ENCODE measurements at places on chromosomes 3 and 15.
A peak's percentile ranks its signal among the peaks of the same experiment; 100 is the strongest.

DNA sequence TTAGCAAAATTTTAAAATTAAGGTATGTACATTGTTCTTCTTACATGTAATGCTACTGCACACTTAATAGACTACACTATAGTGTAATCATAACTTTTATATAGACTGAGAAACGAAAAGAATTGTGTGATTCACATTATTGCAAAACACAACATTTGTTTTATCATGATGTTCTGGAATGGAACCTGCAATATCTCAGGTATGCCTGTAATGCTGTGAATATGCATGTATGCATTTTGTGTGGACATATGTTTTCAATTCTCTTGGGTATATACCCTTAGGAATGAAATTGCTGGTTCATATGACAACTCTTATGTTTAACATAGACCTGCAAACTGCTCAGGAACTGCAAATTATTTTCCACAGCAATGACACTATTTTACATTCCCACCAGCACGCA, 38.6 kb upstream of the TJP1 start:
- DNase-seq: no peak

DNA sequence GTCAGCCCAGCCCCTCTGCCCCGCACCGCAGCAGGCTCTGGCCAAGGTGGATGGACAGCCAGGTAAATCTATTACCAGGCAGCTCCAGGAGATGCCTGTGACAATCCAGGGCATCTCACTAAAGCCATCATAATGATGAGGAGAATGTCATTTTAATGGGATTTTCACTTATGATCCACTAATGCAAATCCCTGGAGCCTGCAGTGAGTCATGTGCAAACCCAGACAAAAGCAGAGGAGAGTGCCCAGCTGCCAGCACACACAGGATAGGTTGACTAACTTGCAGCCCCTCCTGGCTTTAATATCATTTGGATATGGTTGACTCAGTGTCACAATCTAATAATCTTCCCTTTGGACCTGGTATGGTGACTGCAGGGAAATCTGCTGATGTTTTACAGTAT, 206.9 kb upstream of the TRIM42 start:
- DNase-seq: no peak

GRCh38 chr3:155179437-155179827, 99.3 kb downstream of the MME start:
- DNase-seq: no peak

- DNase-seq: no peak
Measured at GRCh38 chr3:42525736-42526345, 23.4 kb downstream of the VIPR1 start.

GRCh38 chr15:90482124-90483011, 47.4 kb upstream of the CRTC3 start:
- DNase-seq: peak; percentile 88

DNA sequence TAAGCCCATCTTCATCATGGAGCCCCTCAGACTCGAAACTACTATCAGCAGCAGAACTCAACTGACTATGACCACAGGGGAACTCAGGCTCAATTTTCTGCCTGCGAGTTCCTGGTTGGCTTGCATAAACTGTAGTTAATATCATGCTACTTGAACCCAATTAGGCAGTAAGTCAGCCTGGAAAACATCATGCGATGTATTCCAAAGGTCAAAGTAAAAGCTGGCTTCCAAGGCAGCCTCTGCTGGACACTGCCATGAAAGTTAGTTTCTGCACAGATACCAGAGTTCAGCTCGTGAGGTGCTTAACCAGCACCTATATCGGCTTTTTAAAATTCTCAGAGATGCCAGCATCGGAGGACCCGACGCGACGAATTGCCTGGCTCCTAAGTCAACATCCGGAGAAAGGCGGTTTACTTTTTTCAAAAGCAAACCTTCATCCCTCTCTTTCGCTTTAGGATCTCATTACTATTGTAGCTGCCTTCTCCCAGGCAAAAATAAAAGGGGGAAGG, 3.8 kb downstream of the ANP32A start:
- no peak for DNase-seq

GRCh38 chr3:160676547-160677303, at the start of gene ARL14:
Gene ARL14, plus strand, starts transcription at chr3:160677160. Its CDS starts 187 bp downstream, at chr3:160677347.
- DNase-seq: no peak

DNA sequence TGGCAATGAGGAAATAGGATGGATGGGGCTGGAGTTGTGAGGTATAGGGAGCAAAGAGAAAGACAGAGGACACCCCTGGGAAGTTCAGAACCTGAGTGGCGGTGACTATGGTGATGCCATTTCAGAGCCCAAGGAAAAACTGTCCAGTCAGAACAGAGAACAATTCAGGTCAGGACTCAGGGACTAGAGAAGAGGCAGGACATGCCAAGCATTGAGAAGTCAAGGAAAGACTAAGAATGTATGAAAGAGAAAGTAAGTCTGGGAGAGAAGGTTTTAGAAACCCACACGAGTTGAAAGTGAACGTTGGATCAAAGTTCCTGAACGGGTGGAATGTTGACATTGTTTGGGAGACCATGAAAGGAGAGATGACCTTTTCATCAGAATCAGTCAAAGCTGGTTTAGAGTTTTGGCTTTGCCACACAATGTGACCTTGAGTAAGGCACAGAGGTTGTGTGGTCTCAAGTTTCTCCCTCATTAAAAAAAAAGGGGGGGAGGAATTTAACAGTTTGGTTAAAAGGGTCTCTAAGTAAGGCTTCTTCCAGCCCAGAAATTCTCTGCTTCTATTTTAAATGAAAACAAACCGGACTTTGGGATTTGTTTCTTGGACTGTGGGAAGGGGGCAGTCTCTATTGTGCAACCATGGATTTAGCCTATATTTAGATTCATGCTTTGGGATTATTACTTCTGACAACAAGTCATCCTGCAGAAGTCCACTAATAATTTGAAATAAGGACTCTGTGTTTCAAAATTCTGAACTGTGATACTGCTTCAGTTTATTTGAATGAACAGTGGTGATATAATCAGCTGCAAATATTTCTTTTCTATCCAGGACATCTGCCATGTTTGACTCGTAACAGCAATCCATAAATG, 315.9 kb upstream of the TBL1XR1 start:
- no peak for DNase-seq

GRCh38 chr15:64944961-64945360, 33.3 kb downstream of the ANKDD1A start:
- no peak for DNase-seq

GRCh38 chr15:62287066-62287857, 122.2 kb upstream of the C2CD4B start:
- DNase-seq: no peak

DNA sequence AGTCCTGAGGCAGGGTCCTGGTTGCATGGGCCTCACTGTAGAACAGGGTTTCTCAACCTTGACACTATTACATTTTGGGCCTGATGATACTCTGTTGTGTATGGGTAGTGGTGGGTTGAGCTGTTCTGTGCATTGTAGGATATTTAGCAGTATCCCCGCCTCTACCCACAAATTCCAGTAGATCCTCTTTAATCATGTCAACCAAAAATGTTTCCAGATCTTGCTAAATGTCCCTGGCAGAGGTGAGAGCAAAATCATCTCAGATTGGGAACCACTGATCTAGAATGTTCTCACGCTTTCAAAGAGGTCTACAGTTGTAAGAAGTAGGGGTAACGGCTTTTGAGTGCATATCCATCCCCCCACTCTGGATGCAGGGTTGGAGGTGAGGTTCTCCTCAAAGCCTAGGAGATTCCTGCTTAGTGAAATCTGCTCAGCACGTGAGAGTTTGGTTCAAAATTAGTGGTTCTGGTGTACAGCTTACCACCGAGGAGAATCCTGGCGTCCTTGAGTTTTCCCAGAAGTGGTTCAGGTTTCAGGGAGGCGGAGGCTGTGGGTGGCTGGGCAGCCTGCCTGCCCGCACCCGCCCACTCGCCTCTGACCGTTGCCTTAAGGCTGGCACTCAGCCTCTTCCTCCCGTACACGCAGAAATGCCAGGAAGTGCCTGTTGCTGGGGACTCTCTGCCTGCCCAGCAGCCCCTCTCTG, 5.3 kb downstream of the ACVR2B start:
- DNase-seq: no peak

- no peak for DNase-seq
Measured at GRCh38 chr3:8113626-8114025, 388.0 kb upstream of the LMCD1 start.

DNA sequence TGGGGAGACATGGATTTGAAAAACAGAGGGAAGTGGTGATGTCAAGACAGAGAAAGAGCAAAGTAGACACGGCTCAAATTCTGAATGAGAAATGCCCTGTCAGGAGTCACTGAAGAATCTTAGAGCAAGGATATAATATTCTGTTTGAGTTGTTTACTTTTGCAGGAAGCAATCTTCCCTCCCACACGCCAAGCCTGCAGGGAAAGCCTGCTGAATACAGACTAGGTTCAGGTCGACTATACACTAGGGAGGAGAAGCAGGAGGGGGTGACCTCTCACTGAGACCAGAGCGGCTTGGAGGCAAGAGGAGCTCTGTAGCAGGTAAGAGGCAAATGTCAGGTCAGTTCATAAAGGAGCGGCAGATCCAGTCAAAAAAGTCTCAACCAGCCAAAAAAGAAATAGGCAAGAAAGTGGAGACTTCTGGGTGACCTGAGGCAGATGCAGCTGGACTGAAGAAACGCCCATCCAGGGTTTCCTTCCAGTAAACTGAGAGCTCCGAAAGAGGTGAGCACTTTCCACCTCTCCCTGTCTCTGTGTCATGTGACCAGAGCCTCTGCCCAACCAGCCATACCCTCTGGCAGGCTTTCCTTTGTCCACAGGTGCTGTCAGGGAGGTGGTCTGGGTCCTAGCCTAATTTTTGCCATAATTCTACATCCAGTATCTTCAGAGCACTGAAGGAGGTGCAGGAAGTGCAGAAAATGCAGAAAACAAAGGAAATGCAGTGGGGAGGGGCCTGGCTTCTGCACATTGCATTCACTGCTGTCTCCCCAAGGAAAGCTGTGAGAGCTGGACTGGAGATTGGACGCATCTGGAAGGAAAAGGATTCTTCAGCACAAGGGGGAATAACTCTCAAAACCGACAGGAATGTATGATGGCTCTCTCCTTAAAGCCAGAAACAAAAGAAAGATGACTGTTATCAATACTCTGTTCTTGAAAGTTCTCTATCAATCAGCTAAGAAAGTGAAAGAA, 37.8 kb upstream of the CTXND1 start:
- DNase-seq: no peak

- no peak for DNase-seq
Measured at GRCh38 chr15:79035111-79035601, 55.4 kb downstream of the RASGRF1 start.

DNA sequence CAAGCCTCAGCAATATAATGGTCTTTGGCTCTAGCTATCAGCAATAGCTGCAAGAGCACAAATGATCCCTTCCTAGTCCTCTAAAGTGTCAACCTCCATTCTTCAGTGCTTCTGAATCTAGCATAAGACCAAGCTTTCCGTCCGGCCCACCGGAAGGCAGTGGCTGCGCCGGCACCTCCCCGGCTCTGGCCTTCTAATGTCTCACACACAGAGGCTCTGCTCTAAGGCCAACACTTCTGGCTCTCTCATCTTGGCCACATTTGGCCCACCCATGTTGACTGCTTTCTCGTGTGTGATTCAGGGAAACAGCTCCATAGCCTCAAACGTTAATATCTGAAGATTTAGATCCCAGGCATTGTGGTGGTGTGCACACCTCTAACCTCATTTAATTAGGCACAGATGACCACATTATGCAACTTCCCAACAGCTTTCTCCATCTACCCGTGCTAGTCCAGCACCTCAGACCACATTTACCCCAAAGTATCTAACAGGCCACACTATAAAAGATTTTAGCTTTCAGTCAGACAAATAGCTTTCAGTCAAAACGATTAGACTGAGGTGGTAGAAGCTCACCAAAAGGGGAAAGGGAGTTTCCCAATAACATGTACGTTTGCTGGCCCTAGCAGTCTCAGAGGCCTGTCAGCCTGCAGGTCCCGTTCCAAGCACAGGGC, 19.3 kb downstream of the SLC51A start:
- DNase-seq: no peak

DNA sequence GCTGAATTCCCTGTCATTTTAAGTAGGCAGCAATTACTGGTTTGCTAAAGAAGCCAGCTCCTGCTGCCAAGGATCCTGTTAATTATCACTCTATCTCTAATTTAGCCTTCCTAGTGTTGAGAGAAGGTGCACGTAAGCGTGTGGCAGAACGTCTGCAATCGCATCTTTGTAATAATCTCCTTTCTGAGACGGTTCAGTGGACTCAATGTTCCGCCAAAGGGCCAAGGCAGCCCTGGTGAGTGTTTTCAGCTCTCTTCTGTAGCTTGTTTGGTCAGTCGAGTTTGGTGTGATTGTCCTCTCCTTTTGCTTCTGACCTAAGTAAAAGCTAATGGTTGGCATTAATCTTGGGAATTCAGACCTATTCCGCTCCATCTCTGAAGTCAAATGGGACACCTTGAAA, 24.2 kb downstream of the MITF start:
- DNase-seq: no peak

GRCh38 chr15:69653846-69654245, 201.2 kb downstream of the RPLP1 start:
- DNase-seq: no peak

DNA sequence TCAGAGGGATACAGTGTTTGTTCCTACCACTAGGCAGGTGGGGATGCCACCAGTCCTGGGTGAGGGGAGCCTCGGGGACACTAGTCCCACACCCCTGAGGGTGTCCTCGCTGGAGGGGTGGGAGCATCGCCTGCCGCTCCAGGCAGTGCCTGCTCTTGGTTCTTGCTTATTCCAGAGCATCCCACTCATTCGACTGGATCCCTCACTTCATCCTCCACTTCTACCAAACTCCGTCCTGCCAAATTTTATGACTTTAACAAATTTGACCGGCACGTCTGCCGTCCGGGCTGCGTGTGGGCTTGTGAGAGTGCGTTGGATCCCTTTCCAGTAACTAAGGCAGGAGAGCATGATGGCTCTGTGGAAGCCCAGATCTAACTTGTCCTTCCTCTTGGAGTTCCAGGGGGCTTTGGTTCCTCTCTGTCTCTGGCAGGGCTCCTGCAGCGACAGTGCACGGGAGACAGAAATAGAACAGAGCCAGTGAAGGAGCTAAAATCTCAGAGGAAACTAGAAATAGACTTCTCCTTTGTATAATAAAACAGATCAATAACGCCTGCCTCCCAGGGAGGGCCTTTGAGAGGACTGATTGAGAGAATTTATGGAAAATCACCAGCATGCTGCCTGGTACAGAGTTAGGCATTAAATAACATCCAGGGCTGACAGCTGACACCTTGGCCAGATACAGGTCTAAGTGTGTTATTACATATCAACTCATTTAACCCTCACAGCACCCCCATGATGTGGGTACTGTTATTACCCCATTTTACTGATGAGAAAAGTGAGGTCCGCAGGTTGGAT, 34.5 kb downstream of the MGLL start:
- no peak for DNase-seq

- no peak for DNase-seq
Measured at GRCh38 chr15:67505675-67506572, 15.0 kb upstream of the C15orf61 start.

DNA sequence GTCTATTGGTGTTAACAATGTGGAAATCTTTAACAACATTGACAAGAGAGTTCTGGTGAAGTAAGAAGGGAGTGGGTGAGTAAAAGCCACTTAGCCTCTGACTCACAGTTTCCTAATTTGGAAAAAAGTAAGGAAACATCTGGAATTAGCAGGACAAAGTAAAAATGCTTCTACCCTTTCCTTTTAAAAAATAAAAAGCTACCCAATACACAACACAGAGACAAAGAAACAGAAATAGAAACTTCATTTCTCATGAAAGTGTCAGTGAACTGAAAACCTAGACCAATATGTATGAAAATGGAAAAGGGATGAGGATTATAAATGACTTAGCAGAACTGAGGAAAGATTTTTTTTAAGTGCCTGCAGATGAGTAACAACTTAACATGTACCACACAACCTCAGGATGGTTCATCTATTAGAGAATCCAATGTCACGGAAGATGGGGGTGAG, 65.4 kb downstream of the SSR3 start:
- no peak for DNase-seq
